Activated T-helper 1 cell treated with anti-CD3 and anti-CD28 coated beads, Interleukin-12 subunit alpha, Interleukin-12 subunit beta, Interleukin-2, Interleukin-4 antibody, amounts not matched to agents 30 ng/mL and 10 ng/mL and 1 ng/mL, durations not matched to agents 14 hours and 24 hours and 36 hours (primary cell): ENCODE measurements at places on chromosomes 3 and 15.

DNA sequence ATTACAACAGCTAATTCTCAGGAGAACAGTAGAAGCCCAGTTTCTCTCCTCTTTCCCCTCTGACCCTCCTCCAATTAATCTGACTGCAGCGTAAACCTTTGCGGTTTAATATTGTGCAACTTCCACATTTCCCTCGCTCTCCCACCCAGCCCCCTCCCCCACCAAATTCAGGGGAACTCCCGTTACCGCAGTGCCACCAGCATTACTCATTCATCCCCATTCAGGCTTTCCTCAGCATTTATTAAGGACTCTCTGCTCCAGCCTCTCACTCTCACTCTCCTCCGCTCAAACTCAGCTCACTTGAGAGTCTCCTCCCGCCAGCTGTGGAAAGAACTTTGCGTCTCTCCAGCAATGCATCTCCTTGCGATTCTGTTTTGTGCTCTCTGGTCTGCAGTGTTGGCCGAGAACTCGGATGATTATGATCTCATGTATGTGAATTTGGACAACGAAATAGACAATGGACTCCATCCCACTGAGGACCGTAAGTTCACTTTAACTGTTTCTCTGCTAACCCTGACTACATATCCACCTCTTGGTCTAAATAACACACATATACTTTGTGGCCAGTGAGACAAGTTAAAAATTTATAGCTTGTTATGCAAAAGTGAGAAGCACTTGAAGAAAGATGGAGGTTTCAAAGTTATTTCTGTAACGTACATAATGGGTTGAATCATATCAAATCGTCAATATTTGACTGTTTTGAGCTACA is at the start of gene PTX3:
Gene PTX3, plus strand, starts transcription at position 268 of the 709 bp plus-strand sequence. Its CDS starts 84 bp downstream, at position 352.
- DNase-seq: no peak

GRCh38 chr15:78623786-78624497 is 3.1 kb upstream of the CHRNA3 start:
- DNase-seq: no peak

DNA sequence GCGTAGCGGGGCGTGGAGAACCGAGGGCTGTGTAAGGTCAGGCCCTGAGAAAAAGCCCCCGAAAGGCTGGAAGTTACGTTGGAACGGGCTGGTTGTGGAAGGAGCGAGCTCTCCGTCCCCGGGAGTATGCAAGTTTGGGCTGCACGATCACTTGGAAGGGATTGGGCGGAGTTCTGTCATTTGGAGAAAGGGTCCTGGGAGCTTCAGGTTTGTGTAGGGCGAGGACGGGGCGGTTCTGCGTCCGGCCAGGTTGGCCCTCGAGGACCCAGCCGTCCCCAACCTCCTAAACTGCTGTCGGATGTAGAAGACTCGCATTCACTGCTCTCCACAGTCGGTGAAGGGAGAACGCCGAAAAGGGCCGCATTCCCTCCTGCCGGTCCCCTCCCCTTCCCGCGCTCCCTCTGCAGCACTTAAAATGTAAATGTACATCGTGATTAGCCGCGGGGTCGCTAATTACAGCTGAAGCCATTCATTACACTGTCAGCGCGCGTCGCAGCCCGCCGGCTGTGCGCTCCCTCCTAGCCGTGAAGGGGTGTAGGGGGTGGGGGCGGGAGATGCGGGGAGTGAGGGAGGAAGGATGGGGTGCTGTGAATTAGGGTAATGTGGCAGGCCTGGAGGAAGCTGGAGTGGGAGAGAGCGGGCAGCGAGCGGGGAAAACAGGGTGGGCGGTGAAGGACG is 2.5 kb upstream of the RPP25 start:
- DNase-seq: no peak

GRCh38 chr3:63167113-63167512 is 111.0 kb upstream of the SYNPR start:
- no peak for DNase-seq

GRCh38 chr3:8825153-8825825 is 55.9 kb upstream of the OXTR start:
- DNase-seq: no peak

- DNase-seq: no peak
These were observed 204.8 kb downstream of the RSRC1 start for GRCh38 chr3:158314426-158315357.

GRCh38 chr15:61099020-61099810 is 129.9 kb downstream of the RORA start:
- no peak for DNase-seq

DNA sequence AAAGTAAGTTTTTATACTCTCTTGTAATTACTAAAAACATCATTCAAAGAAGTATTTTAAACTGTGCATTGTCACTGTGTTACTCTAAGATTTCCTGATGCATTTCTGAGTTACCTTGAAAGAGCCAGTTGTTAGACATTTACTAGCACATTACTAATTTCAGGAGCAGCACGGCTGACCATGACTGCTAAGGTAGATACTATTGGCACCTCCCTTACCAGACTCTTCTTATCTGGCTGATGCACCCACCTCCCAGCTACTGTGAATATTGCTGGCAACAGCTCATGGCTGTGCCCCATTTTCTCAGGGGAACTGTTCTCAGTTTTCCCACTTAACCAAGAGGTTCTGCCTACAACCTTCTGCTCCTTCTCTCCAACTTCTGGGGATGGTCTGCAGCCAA is 29.4 kb downstream of the COL6A5 start:
- no peak for DNase-seq

- no peak for DNase-seq
These were observed 177.5 kb upstream of the LPP start for GRCh38 chr3:187976365-187976900.

DNA sequence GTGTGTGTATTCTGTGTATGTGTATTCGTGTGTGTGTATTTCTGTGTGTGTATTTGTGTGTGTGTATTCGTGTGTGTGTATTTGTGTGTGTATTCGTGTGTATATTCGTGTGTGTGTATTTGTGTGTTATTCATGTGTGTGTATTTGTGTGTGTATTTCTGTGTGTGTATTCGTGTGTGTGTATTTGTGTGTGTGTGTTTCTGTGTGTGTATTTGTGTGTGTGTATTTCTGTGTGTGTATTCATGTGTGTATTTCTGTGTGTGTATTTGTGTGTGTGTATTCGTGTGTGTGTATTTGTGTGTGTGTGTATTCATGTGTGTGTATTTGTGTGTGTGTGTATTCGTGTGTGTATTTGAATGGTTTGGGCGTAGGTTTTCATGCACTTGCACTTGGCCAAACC is 405.4 kb downstream of the SOX2 start:
- DNase-seq: no peak

DNA sequence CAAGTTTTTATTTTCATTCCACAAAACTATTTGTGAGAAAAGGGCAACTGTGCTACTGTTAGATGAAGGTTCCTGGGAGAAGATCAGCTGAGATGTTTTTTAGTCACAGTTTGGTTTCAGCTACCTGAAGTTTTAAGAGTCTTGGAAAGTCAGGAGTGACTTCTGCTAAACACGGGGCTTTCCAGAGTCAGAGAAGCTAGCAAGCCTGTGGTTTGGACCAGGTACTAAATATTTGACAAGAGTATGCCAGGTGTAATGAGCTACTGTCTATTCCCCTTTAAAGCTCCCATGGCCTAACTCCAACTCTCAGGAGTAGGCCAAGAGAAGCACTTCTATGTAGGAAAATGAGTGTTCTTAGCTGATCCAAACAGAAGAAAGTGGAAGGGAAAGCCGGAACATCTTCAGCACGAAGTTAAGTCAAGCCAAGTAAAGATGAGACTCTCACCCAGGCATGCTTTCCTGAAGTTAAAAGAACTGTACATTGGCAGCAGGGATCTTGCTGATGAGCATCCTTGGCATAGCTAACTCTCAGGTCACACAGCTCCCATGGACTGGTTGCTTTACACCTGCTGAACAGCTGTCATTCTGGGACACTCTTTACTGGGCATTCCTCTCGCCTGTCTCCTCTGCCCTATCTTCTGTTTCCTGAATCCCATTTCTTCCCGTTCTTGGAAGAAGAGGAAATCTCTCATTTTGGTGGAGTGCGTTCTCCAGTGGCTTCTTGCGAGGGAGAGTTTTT is 22.5 kb downstream of the TM4SF18 start:
- no peak for DNase-seq

DNA sequence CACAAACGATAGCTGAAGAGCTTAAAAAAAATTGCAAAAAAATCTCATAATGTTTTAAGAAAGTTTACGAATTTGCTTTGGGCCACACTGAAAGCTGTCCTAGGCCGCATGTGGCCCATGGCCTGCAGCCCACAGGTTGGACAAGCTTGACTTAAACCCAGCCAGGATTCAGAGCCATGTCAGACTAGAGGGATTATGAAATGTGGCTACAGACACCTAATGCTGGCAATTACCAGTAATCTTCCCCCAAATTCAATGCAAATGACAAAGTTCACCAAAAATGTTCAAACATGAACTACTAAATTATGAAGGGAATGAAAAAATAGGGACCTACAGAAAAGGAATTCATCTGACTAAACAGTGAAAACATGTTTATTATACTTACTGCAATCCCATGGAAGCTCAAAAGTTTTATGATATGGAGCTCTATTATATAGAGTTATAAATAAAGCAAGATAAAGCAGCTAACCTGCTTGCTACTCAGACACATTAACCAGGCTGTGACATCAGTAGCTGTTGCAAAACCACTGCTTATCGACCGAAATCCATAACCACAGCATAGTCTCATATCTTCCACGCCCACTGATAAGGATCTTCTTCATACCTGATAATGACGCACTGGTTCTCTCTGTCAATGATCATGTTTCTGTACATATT is 49.2 kb downstream of the LDHAL6B start:
- peak; percentile 34 for DNase-seq

- no peak for DNase-seq
These were observed 290.2 kb upstream of the KCNMB2 start for GRCh38 chr3:178246004-178246403.

GRCh38 chr15:77513226-77513625 is 92.5 kb downstream of the HMG20A start:
- no peak for DNase-seq

DNA sequence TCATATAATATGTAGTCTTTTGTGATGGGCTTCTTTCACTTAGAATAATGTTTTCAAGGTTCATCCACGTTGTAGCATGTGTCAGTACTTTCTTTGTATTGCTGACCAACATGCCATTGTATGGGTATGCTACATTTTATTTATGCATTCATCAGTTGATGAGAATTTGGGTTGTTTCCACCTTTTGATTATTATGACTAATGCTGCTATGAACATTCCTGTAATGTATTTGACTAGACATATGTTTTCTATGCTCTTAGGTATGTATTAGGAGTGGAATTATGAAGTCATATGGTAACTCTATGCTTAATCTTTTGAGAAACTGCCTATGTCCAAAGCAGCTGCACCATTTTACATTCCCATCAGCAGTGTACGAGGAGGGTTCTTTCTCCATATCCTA is 3.2 kb upstream of the PODXL2 start:
- no peak for DNase-seq

DNA sequence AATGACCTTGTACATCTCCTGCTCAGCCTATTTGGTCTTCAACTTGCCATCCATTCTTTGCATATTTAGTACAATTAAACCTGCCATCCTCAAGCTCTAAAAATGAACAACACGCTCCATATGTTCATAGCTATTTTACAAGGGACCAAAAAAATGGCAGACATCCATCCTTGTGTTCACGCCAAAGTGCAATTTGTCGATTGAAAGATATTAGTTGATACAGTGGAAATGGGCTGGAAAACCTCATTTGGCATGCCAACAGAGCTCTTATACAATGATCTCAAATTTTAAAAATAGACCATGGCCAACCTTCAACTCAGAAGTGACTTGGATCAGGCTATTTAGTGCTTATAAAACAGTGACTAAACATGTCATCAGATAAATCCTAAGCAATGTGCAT is 413.6 kb upstream of the ARL6 start:
- DNase-seq: no peak

DNA sequence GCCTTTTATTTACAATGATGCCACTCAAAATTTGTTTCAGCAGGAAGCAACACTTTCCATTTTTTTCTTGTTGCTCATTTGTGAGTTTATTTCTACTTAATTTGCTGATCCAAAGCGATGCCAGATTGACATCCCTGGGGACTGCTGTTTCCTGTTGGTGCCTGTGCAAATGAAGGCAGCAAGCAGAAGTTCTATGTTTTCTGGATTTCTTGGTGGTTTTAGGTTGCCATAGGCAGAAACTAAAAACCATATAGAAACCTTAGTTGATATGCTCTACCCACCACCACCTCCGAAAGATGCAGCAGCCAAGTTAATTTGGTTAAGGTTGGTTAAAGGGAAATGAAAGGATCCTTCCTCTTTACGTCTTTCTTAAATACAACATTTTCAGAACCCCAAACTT is 356.2 kb downstream of the RBMS3 start:
- DNase-seq: no peak

- no peak for DNase-seq
These were observed 79.6 kb downstream of the CPN2 start for GRCh38 chr3:194271460-194272035.
